ENCODE measurements at places on chromosomes 12 and 14.

DNA sequence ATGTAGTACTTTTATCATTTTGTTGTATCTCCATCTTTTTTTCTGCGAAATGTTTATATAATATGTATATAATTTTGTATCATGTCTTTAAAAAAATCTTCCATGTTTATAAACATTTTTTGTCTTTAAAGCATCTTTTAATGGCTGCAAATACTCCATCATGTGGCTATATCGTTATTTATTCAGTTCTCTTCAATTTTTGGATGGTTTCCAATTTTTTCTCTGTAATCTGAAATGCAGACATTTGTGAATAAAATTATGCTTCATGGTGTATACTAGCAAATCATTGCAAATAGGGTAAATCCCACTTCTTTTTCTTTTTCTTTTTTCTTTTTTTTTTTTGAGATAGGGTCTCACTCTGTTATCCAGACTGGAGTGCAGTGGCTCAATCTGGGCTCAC is 54.0 kb downstream of the CPSF2 start:
- DNase-seq = no peak

DNA sequence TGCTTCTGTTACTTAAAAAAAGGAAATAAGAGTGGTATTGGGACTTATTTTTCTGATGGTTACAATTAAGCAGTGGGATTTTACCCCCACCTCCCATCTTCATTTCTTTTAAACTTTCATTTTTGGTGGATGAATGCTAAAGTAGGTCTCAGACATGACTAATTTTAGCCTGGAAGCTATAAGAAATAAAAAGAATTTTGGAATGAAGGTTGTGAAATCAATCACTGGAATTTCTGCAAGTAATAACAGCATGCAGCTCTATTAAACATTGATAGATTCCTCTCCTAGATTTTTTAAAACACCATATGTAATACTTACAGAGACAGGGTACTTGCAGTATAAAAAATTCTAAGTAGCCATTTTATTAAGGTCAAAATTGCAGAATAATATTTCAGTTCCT is 164.2 kb upstream of the CLEC14A start:
- peak; percentile 61 for DNase-seq

GRCh38 chr12:116245189-116245588 is 32.3 kb downstream of the MED13L start:
- peak; percentile 48 for DNase-seq

GRCh38 chr14:21054123-21054767 is 3.4 kb upstream of the RNASE8 start:
- no peak for DNase-seq

DNA sequence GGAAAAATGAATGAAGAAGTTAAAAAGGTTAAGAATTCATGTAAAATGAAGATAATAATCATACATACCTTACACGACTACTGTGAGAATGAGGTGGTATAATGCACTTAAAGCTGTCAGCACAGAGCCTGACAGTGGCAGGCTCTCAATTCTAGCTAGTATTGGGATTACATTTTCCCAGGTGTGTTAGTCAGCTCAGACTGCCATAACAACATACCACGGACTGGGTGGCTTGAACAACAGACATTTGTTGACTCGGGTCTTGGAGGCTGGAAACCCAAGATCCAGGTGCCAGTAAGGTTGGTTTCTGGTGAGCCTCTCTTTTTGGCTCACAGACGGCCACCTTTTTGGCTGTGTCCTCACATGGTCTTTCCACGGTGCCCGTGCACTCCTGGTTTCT is 167.8 kb downstream of the CHST11 start:
- no peak for DNase-seq

DNA sequence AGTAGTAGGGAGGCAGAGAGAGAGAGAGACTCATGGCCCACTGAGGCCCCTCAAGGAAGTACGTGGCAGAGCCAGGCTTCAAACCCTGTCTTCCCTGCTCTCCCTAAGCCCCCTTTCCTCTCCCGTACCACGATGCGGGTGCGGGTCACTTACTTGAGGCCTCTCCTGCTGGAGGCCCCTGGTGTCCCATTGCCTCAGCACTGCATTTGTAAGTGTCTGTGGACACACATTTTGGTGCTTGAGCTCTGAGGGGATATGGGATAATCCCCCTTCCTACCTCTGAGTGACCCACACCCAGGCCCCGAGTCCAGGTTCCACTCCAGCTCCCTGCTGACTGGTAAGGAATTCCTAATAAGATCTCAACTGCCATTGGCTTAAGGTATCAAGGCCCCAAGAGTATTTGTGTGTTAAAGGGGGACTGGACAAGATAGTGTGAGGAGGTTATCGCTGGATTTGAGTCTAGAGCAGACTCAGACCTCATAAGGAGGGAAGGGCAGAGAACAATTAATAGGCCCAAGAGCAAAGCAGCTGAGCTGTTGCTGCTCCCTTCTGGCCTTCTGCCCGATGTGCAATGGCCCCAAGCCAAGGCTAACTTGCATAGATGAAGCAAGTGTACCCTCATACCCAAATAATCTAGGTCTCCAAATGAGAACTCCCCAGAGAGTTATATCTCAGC is 71.9 kb downstream of the CRACR2A start:
- DNase-seq = no peak

- no peak for DNase-seq
These were observed 975 bp downstream of the OGFOD2 start for GRCh38 chr12:122975790-122976647.

- DNase-seq = no peak
These were observed 44.7 kb downstream of the SLC5A8 start for GRCh38 chr12:101165319-101165718.

DNA sequence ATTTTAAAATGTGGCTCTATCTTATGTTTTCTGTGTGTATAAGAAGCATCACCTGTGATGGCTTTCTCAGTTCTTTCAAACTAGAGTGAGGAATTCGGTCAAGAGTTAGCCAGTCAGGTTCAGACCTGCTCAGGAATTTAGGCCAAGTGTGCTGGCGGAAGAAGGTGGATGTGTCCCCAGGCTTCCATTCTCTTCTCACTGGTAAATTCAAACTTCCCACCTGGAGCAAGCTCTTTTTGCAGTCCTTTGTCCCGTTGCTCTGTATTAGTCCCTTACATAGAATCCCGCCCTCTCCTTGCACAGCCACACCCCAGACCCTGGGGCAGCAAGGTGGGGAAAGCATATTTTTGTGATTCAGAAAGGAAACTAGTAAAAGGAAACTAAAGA is 124.7 kb upstream of the PWP1 start:
- no peak for DNase-seq

DNA sequence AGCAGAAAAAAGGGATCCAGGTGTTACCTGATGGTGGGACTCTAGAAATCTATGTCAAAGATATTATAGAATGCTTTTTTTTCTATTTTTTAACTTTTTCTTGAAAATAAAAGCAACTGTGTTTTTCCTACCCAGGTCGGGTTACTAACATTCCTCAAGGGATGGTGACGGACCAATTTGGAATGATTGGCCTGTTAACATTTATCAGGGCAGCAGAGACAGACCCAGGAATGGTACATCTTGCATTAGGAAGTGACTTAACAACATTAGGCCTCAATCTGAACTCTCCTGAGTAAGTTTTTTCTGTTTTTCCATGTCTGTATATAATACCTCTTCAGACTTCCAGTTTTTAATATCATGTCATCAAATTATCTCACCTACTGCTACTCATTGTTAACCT is 27.6 kb upstream of the KCNMB4 start:
- peak; percentile 42 for DNase-seq

DNA sequence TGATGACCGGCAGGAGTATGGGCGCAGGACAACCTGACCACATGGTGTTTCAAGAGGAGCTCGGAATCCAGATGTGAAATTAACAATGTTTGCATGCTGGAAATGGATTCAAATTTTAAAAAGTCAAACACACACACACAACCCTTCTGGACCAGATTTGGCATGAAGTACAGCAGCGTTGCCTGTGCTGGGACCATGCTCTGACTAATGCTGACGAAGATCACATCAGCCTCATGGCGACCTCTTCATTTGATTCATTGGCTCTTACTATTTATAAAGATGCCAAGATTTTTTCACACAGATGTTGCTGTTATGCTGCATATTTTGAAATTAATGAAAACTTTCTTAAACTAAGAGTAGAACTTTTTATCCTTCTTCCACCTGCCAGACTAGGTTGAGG is 926.6 kb upstream of the TMEM132C start:
- no peak for DNase-seq
